Effector memory CD8-positive, alpha-beta T cell (primary cell): ENCODE measurements at places on chromosomes 4 and X.

DNA sequence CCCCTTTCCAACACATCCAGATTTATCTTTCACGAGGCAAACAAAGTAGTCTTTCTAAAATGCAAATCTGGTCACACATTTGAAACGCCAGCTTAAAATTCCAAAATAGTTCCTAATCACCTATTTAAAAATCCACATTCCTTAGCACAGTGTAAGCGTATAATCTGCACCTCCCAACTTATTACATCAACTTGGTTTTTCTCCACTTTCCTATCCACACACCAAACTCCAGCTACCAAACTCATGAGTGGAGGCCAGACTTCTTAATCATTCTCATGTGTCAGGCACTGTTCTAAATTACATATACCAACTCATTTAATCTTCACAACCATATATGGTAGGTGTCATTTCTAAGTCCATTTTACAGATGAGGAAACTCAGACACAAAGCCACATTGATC is 33.8 kb downstream of the ENOX2 start:
- DNase-seq = no peak

DNA sequence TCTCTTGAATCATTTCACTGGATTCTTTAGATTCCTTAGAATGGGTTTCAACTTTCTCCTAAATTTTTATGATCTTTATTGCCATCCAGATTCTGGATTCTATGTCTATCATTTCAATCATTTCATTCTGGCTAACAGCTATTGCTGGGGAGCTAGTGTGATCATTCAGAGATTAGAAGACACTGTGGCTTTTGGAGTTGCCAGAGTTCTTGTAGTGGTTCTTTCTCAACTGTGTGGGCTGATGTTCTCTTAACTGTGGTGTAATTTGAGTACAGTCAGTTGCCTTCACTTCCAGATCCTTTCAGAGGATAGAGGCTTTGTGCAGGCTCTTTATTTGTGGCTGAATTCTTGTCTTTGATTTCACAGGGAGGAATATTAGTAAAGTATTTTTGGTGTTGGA is 12.1 kb upstream of the CSN2 start:
- no peak for DNase-seq

- DNase-seq = no peak
Observed at GRCh38 chrX:131861088-131861787, 161.9 kb upstream of the STK26 start.

- no peak for DNase-seq
Observed at GRCh38 chrX:88425739-88426138, 321.3 kb upstream of the CPXCR1 start.

DNA sequence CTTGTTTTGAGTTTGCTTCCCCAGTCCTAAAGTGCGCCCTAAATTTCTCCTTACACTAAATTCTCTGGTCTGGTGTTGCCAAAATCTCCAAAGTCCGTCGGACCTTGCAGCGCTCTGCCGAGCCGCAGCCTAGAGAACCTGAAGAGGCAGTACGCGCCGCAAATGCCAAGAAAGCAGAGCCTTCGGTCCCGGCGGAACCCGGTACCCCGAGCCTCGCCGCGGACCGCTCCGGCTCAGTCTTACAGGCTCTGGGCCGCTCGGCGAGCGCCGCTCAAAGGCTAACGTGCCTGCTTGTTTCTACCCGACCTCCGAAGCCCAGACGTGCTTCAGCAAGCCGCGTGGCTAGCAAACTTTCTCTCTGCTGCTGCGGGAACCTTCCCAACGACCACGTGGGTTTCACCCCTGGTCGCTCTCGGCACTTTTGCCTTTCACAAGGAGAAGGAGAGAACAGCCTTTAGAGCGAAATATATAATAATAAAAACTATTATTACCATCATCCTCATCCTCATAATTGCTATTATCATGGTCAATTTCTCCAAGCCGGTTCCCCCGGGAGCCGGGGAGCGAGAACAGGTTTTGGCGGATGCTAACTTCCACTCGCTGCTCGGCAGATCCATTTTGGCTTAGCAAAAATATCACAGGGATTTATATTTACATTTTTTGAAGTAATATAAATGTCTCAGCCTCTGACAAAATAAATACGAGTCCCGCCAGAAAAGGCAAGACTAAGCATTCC is 2.2 kb upstream of the HTR2C start:
- DNase-seq = no peak

DNA sequence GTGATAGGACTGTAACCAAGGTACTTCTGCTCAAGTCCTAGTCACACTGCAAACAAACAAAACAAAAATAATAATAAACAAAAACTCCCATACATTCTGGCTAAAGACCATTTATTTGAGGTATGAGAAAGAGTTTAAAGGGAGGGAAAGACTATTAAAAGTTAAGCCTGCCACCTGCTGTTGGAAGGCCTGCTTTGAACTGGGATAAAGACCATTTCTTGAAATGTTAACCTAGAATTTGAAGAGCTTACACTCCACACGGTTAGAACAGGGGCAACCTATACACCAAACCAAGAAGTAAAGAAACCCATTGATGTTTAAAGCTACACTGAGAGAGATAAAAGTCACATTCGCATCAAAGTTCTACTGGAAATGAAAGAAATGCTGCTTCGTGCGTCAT is 548.7 kb upstream of the DIPK2B start:
- DNase-seq = no peak

- no peak for DNase-seq
Observed at GRCh38 chrX:69522052-69522451, 17.9 kb downstream of the NALF2 start.

- no peak for DNase-seq
Observed at GRCh38 chrX:25663701-25664100, 474.4 kb upstream of the MAGEB18 start.

DNA sequence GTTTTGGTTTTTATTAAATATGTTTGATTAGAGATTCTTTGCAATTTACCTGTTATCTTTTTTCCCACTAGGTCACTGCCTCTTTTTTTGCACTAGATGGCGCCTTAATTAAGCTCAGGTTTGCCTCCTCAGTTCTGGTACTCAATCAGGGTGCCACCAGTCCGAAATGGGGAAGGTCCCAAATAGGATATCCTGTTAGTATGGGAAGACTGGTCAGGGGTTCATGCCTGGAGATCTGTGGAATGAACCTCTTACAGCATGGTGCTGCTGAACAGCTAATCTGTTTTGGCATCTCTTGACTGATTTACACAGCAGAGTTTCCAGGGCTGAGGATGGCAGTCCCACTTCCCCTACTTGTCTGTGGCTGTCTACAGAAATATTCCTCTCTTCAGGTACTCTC is 24.2 kb upstream of the VSIG1 start:
- no peak for DNase-seq

- no peak for DNase-seq
Observed at GRCh38 chr4:11428231-11428898, at the start of gene HS3ST1. TSS of gene HS3ST1 (minus strand) at chr4:11428894. CDS start at chr4:11400005, 28,889 bp downstream.

DNA sequence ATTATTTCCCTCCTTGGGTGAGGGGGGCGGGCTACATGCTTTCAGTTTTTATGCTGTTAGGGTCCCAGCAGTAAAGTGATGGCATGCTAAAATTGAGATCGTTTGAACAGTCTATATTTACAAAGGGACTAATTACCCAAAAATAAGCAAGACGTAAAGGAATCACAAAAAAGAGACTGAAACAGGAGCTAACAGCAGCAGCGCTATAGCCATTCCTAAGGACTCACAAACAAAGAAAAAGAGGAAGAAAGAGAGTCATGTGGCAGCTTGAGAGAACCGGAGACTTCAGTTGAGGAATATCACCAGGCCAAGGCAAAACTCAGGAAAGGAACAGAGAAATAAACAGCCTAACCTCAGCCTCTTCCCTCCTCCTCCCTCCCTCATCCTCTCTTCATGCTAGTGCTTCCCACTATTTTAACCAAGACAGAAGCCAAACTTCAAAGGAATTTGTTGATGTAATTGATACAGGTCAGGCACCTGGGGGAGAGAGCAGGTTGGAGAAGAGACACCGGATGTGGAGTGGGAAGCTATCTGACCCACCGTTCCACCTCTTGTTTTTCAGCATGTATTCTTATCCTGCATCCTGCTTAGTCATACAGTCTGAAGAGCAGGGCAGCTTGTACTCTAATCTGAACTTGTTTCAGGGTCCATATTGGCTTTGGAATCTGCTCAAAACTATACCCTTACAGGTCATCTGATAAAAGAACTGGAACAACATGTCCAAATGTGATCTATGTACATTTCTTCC is 383.7 kb downstream of the NAF1 start:
- DNase-seq = no peak
